ENCODE measurements at places on chromosomes 4 and X. TPM values are rescaled to one million over a fixed set of nuclear protein-coding genes. Genes with fewer than 3 reads are reported as not detected.

The ARX gene
- not detected for total RNA-seq

The PGRMC2 gene
- 79.2 TPM for total RNA-seq

DNA sequence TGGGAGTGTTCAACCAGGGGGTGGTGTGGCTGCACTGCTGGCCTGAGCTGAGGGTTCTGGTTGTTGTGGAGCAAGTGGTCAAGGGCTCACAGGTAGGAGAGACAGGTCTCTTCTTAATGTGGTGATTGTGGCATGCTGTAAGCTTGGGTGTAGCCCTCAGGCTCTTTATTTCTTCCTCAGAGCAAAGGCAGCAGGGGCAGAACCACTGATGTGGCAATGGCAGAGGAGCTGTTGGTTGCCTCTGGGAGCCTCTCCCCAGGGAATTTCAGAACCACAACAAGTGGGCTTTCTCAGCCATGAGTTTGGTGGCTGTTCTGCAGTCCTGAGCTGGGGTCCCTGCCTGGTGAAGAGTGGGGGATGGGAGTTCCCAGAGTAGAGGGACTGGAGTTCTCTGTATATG, 1017.2 kb downstream of the SH3BGRL start:
- H3K4me3 ChIP-seq: no peak overlapping the region
- H3K27me3 ChIP-seq: no peaks in the 10 kb centered on the region
- H3K27ac ChIP-seq: no peak overlapping the region

DNA sequence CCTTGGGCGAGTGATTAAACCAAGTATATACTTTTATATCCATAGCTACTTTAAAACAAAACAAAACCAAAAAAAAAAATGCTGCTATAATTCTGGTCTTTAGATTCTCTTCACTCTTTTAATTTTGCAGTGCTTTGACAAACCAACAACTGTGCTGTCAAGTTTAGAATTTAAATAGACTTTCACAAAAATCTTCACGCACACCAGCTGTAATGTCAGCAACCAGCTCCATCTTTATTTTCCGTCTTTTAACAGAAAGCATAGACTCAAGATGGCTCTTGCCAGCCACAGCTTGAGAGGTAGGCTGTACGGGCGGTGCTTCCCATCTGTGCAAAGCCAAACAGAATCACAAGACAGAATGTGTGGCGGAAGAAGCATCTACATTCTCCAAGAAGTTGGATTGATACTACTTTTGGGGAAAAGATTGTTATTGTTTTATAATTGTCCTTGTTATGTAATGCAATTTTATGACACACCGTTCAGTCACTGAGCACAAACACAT, 388.3 kb upstream of the MAGEC2 start:
- no peak overlapping the region for H3K27ac ChIP-seq
- no peaks in the 10 kb centered on the region for H3K4me1 ChIP-seq
- DNase-seq: no peak
- H3K4me3 ChIP-seq: no peak overlapping the region
- H3K27me3 ChIP-seq: no peaks in the 10 kb centered on the region
- H3K36me3 ChIP-seq: no peaks in the 10 kb centered on the region

DNA sequence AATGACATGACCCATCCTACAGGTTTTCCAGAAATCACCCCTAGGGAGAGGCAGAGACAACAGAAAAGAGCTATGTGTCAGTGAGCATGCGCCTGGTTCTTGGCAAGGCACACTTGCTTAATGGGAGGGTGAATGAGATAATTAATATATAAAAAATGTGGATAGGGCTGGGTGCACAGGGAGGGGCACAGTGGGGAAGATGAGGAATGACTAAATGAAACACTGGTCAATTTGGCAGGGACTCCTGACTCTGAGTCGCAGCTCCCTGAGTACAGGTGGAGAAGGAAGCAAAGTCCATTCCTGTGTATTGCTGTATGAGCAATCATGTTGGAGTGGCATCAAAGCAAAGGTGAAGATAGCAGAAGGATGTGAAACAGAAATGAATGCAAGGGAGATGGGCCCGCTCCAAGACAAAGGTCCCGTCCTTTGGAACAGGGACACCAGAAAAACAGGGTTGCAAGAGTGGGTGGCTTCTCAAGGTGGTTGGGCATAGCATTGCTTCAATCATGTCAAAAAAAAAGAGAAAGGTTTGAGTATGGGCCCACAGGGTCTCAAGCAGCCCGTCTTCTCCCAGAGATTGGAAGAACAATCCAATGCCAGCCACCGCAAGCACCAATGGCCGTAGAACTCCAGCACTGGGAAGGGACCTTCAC, 278.4 kb upstream of the AGTR2 start:
- H3K4me3 ChIP-seq: no peak overlapping the region
- no peak overlapping the region for H3K27ac ChIP-seq
- H3K27me3 ChIP-seq: no peaks in the 10 kb centered on the region
- H3K4me1 ChIP-seq: no peaks in the 10 kb centered on the region
